ENCODE measurements at places on chromosomes 6 and 20. TPM values are rescaled to one million over a fixed set of nuclear protein-coding genes. Genes with fewer than 3 reads are reported as not detected.

BMP5 gene
- total RNA-seq, result not detected

ZKSCAN3 gene
- 7.6 TPM for total RNA-seq

- DNase-seq, result no peak
- no peak overlapping the region for H3K4me3 ChIP-seq
- peaks cover 25% of the 10 kb centered on the region for H3K4me1 ChIP-seq
- peaks cover 92% of the 10 kb centered on the region for H3K27me3 ChIP-seq
- no peak overlapping the region for H3K27ac ChIP-seq
- no peaks in the 10 kb centered on the region for H3K36me3 ChIP-seq
Observed at GRCh38 chr6:3233904-3234303, 6.5 kb upstream of the TUBB2B start.

GRCh38 chr6:151675746-151676459 is 131.6 kb upstream of the ESR1 start:
- H3K36me3 ChIP-seq, result no peaks in the 10 kb centered on the region
- H3K27me3 ChIP-seq, result no peaks in the 10 kb centered on the region
- no peak overlapping the region for H3K4me3 ChIP-seq
- peaks cover 3% of the 10 kb centered on the region for H3K4me1 ChIP-seq
- DNase-seq, result peak; percentile 45

DNA sequence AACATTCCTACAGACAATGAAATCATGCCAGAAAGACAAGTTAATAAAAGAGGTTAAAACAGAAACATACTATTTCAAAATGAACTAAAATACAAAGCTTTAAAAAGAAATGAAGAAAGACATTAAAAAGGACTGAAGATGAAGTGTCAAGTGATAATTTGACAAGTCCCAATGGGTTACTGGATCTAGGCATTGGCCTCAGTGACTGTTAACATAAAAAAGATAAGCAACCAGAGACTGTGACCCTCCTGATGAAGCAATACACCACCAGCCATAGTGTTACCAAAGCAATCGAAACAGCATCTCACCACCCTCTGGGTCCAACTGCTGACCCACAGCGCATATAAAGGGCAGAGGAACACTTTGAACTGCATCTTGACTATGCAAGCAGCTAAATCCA is 130.3 kb downstream of the FIG4 start:
- H3K27me3 ChIP-seq, result no peaks in the 10 kb centered on the region
- no peak overlapping the region for H3K27ac ChIP-seq
- H3K4me1 ChIP-seq, result no peaks in the 10 kb centered on the region
- no peak overlapping the region for H3K4me3 ChIP-seq

All from activated naive CD8-positive, alpha-beta T cell treated with anti-CD3 and anti-CD28 coated beads, Interleukin-2, amount 10 ng/mL, durations not matched to agents 7 days and 5 days (primary cell).